ENCODE measurements at places on chromosomes 5 and 9.
A peak's percentile ranks its signal among the peaks of the same experiment; 100 is the strongest.

- no peak for DNase-seq
Observed at GRCh38 chr5:115586525-115587146, 15.6 kb downstream of the TICAM2 start.

GRCh38 chr9:95791286-95791685, 84.2 kb upstream of the ERCC6L2 start:
- DNase-seq = no peak

DNA sequence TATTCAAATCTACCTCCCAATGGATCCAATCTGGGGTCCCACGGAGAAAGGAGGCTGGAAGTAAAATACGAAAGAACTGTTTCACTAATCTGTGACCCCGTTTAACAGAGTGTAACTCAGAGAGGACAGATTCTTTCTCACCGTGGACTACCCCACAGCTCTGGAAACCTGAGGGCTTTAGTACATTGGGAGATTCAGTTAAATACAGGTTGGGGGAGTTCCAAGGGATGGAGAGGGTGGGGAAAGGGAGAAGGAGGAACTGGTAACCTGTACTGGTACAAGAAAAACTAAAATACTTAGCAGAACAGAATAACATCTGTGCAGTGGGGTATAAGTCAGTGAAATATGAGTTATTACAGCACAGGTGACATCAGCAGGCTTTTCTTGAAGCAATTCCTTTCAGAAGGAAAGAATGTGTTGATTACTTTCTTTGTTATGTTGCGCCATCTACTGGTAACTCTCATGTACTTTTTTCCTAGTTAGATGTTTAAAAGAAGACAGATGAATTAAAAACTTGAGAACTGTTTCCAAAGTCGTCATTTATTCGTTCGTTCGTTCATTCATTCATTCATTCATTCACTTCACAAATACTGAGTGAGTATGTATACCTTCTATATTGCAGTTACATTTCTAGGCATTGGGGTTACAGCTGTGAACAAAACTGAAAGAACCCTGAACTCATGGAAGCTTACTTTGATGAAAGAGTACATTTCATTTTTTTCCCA, 30.0 kb upstream of the STOM start:
- DNase-seq = peak; percentile 44

DNA sequence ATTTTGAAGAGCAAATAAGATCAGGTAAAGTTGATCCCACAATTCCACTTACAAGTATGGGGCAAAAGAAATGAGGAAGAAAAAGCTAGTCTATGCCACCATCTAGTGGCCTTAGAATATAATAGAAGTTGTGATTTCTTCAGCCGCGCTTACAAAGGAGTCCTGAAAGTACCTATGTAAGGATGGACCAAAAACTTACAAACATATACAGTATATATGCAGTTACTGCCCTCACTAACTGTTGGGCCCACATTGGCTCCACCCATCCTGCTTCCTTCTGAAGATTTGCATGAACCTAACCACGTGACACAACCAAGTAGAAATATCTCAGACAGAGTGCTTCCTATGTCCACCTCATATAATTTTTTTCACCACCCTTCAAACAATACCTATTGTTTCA, 11.7 kb upstream of the OR13D1 start:
- DNase-seq = peak; percentile 11

- DNase-seq = no peak
Observed at GRCh38 chr5:133843911-133844310, 124.5 kb downstream of the C5orf15 start.

- DNase-seq = no peak
Observed at GRCh38 chr9:7909537-7909936, 110.0 kb upstream of the DMAC1 start.

GRCh38 chr5:67255881-67256280, 59.3 kb upstream of the CD180 start:
- DNase-seq = no peak

DNA sequence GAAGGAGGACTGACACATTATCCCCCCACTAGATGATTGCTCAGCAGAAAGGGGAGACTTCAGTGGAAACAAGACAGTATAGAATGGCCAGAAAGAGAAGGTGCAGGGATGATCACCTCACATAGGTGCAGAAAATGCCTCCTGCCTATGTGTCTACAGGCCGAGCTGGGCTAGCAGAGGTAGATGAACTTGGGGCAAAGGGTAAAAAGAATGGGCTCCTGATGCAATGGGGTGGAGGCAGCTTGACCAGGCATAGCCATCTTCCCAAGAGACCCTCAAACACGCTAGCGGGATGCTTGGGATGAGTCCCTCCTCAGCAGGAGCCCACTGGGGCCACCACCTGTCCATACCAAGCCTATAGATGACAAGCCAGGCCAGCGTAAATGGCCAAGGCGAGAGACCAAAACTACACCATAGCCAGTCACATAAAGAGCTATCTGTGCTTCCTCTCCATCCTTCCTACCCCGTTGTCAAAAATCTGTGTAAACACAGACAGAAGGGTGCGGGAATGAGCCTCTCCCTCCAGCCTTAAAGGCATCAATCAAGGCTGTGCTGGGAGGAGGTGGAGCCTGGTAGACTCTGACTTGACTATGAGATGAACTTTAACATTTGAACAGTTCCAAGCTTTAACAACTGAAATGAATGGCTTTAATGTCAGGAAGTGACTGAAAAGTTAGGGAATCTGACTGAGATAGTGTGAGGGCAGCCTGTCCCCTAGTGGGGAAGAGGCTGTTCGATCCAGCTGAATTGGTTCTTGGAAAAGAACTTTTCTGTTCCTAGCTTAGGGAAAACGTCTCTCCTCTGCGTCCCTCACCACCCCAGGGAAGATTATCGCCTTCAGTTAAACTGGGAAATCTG, 10.4 kb downstream of the C9orf152 start:
- DNase-seq = no peak
